ENCODE measurements at places on chromosomes 2 and 18. TPM values are rescaled to one million over a fixed set of nuclear protein-coding genes. Genes with fewer than 3 reads are reported as not detected.

GRCh38 chr18:31857526-31858106 is 85.3 kb downstream of the TRAPPC8 start:
- no peak for DNase-seq

DNA sequence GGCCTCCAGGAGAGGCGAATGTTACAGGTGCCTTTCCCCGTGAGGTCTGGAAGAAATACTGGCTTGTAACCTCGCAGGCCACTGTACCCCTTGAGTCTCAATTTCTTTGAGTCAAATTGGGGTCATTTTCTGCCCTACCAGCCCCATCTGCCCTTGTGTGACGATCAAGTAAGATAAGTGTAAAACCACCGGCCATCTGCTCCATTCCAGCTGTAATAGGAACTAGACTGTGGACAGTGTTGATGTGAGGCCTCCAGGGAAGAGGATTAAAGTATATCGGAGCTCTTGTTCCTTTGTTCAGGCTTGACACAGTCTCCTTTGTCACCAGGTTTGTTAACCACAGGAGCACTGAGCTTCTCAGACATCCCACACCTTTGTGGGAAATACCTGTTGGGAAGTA is 65.6 kb downstream of the MRPS9 start:
- no peak for DNase-seq

- DNase-seq = no peak
Measured at GRCh38 chr18:31825772-31826171, 65.1 kb upstream of the SLC25A52 start.

- no peak for DNase-seq
Measured at GRCh38 chr18:11823545-11823944, 27.7 kb upstream of the CHMP1B start.

Gene XDH
- total RNA-seq = 2.1 TPM

Measured in urinary bladder (tissue), 4 donors.